ENCODE measurements at places on chromosomes 1 and 21.

DNA sequence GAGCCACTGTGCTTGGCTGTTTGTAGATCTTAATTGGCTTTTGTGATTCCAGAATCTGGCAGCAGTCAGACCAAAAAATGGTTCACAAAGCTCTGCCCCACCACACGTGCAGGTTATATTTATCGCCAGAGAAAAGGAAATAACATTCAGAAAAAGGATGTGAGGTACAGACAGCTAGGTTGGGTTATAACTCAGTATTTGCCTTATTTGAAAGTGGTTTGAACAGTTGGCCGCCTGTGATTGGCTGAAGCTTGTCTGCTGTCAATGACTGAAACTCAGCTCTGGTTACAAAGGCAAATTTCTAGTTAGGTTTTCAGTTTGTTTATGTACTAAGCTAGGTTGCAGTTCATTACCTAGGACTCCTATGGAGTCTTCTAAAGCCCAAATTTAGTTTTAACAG, 9.6 kb downstream of the SH3BGR start:
- no peak for DNase-seq

GRCh38 chr1:15538771-15539170, 12.1 kb downstream of the DNAJC16 start:
- no peak for DNase-seq

DNA sequence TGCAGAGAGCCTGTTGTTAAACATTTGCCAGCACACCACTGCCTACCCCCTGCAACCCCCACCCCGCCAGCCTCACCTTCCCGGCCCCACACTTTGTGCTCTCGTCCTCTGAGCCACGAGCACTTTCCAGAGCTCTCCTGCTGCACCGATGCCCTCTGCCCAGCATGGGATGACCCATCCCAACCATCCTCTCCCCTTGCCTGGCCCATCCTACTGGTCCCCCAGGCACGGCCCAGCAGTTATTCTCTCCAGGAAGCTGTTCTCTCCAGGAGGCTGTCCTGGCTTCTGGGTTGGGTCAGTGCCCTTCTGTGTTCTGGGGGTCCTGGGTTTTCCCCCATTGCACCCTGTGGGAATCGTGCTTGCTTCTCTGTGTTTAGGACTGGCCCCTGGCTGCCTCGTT, 60.1 kb upstream of the ABCG1 start:
- DNase-seq: no peak

GRCh38 chr1:206998816-206999215, 28.6 kb upstream of the FCAMR start:
- DNase-seq: no peak

DNA sequence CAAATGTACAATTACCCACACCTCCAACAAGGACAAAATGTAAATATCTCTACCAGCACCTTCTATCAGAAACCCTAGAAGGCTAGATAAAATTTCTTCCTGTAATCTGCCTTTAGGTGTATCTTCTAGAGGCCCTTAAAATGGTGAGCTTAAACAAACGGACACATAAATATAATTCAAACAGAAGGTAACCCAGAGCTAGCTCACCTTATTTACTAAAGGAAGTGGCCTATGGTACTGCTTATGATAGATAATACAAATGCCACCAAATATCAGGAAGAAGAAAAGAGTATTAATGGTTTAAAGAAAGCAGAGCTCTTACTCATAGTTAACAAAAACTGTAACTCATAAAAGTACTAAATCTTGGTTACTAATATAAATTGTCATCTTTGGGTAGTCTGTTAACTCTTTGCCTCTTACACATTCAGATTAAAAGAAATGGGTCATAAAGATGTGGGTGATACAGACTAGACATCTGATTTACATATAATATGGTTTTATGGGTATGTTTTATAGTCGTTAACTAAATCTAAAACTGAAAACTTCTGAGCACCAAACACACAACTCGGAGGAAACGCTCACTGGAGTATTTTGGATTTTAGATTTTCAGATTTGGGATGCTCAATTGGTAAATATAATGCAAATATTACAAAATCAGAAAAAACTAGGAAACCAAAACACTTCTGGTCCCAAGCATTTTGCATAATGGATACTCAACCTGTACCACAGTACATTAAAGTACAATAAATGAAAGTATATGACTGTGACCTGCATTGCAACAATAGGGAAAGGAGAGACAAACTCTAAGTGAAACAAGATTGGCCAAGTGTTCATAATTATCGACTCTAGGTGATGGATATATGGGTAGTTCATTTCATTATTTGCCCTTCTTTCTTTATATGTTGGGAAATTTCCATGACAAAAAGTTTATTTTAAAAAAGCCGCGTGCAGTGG, 23.2 kb downstream of the TRIT1 start:
- no peak for DNase-seq
